NCI-H1105 (cell line): ENCODE measurements at places on chromosomes 6 and 20.

- DNase-seq, result no peak
Measured at GRCh38 chr6:111282515-111282914, 195.2 kb downstream of the SLC16A10 start.

GRCh38 chr6:42366999-42367352 is 84.8 kb downstream of the TRERF1 start:
- no peak for DNase-seq

DNA sequence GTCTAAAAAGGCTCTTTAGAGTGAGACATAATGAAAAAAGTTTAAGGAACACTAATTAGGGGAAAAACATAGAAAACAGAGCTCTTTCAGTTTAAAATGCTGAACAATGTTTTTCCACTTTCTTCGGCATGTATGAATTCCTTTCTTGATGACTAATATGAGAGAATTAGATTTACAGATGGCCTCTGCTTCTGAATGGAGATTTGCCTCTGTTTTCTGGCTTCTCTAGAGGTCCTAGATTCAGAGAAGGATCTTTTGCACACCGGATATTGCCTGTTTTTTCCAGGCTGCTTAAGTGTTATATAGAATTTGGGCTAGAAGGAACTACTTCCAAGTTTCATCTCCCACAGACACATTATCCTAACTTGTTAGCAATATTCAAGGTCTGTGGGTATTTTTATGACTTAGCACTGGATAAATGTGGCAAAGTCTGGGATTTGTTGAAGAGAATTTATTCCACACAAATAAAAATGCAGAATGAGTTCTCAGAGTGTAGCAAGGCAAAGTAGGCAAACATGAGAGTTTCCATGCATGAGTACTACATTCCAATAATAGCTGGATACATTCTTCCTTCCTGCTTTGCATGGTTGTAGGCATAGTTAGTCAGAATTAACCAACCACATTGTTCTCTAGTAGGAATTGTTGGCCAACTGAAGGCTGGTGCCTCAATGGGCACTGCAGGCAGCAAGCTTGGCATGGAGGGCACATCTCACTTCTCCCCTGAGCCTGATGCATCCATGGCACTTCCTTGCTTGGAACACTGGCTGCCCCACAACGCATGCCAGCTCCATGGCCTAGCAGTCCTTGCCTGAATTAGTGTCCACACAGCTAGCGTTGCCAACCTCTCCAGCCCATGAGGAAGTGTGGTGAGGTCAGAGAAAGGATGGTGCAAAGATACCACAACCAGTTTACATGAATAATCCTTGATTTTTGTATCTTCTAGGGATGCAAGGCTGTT is 224.2 kb downstream of the CLIC5 start:
- no peak for DNase-seq

- DNase-seq, result no peak
Measured at GRCh38 chr6:168160506-168161370, 81.7 kb upstream of the FRMD1 start.

- DNase-seq, result no peak
Measured at GRCh38 chr6:42431356-42431755, 20.4 kb downstream of the TRERF1 start.

GRCh38 chr20:57970116-57970515 is 258.3 kb downstream of the ANKRD60 start:
- DNase-seq, result no peak

- no peak for DNase-seq
Measured at GRCh38 chr6:25971187-25971821, 8.7 kb downstream of the TRIM38 start.
